ENCODE measurements at places on chromosomes 2 and 18. TPM values are rescaled to one million over a fixed set of nuclear protein-coding genes. Genes with fewer than 3 reads are reported as not detected.

- no peak for DNase-seq
These were observed 105.0 kb upstream of the ALKAL2 start for GRCh38 chr2:392926-393280.

DNA sequence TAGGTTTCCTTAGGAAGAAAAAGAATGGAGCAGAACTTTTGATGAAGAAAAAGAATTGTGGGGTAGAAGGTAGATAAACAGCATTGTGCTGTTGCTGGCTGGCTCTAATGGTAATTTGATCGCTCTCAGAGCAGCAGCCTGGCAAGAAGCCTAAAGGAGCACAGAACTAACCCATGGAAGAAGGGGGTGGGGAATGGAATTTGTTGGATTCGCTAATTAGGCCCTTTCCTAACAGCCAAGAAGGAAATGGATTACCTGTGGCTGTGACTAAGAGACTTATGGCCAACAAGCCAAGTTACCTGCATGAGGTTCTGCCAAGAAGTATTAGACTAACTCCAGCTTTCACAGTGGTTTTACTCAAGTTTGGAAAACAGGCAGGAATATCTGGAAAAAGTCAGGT, 210.6 kb downstream of the IKZF2 start:
- DNase-seq, result no peak

DNA sequence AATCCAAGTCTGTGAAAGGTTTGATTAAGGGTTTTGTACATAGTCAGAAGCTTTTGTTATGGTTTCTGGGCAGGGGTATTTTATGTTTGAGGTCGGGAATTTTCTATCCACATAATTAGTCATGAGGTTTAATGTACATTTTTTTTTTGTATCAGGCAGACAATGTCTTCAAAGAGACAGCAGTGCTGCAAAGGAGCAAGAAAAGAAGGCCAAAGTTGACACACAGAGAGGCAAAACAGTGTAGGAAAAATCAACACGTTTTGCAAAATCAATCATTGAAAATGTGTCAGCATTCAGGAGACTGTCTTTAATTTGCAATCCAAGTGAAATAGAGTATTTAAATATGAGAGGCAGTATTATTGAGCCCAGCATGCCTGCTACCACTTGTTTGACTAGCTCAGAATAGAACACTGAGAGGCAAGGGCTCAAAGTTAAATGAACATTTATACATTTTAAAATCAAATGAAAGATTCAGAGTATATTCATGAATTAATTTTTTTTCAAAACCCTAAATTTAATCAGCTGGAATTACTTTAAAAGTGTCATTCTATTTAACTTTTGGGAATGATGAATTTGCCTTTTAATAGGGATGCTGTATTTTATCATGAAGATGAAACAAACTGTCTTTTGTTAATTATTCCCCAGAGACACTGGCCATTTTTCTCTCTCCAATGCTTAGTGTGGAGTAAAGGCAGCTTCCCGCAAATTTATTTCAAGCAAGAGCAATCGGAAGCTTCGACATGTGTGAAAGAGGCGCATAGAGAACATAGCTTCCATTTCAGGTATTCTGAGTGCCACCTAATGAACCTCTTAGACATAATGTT, 11.3 kb downstream of the VRK2 start:
- no peak for DNase-seq

Gene SCG2
- total RNA-seq, result 52.9 TPM

Gene SERPINB10
- total RNA-seq, result not detected

Gene CCT4
- 204 TPM for total RNA-seq

Gene MYCN
- 75.5 TPM for total RNA-seq
